Stimulated activated CD4-positive, alpha-beta T cell treated with anti-CD3 and anti-CD28 coated beads, Interleukin-2, amount 100 ng/mL, for 24 hours (primary cell): ENCODE measurements at places on chromosomes 6 and 20.

DNA sequence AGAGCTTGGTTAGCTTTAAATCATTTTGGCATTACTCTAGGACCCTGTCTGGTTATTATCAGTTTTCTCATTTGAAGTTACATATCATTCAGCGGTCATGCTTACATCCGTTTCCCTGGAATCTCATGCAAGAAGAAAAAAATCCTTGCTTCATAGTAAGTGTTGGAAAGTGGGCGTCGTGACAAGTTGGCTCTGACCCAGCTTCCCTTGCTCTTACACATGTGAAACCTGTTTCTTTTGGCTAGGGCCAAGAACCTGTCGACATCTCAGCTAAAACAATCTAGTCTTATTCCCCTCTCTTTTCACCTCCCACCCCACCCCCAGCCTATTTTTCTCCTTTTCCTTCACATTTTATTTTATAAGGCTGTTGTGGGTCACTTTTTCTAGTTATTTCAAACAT, 45.5 kb downstream of the ANKS1A start:
- DNase-seq = no peak

DNA sequence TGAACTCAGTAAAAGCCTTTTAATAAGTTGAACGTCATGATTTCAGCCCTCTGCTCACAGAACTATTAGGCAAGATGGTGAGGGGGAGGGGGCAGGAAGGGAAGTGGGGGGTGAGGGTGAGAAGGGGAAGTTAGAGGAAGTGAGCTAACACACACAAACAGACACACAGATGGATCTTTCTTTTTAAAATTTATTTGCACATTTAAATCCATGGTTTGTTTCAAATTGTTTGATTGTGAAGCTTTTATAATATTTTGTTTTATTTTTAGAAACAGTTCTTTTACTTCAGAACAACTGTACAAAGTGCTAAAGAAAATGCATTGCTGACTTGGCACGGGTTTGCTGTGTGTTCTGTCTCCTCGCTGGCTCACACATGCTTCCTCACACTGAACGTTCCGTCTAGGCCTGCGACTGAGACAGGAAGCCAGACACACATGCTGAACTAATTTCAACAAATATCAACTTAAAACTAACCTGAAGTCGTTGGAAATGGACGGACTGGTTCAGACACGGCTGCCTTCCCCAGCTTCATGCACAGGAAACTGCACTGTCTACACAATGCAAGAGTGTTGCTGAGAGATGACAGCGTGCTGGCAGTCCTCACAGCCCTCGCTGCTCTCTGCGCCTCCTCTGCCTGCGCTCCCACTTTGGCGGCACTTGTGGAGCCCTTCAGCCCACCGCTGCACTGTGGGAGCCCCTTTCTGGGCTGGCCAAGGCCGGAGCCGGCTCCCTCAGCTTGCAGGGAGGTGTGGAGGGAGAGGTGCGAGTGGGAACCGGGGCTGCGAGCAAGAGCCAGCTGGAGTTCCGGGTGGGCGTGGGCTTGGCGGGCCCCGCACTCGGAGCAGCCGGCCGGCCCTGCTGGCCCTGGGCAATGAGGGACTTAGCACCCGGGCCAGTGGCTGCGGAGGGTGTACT, 8.1 kb upstream of the ZBP1 start:
- peak; percentile 41 for DNase-seq

DNA sequence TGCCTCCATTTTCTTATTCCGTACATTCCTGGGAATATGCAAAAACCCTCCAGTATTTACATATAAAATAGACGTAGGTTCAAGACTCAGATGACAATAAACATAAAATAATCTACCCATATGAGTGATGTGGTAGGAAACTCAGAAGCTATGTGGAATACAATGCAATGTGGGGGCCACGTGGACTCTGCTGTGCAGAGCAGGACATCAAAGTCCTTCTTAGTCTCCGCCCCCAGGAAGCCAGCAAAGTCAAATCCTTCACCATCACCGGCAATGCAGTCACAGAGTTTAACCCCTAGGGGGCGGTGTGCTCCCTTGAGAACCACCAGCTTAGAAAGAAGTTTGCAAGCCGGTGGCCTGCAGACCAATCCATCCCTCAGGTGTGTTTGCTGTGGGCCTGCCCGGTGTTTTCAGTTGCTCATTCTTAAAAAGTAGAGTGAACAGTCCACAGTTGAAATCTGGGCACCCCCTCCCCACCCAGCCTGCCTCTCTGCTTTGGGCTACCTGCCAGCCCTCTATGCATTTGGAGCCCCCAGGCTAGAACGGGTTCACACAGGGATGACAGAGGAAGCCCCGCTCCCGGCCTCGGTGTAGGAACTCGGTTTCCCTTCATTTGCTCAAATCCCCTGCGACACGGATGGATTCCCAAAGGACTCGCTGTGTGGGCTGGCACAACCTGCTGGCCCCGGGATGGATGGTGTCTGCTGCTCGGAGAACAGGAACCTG, 59.9 kb downstream of the SULF2 start:
- DNase-seq = peak; percentile 76

- no peak for DNase-seq
Observed at GRCh38 chr20:36105711-36106226, 48.8 kb upstream of the EPB41L1 start.
